ENCODE measurements at places on chromosomes 5 and 9.

GRCh38 chr9:69109152-69109551, 64.9 kb upstream of the TJP2 start:
- DNase-seq = no peak

DNA sequence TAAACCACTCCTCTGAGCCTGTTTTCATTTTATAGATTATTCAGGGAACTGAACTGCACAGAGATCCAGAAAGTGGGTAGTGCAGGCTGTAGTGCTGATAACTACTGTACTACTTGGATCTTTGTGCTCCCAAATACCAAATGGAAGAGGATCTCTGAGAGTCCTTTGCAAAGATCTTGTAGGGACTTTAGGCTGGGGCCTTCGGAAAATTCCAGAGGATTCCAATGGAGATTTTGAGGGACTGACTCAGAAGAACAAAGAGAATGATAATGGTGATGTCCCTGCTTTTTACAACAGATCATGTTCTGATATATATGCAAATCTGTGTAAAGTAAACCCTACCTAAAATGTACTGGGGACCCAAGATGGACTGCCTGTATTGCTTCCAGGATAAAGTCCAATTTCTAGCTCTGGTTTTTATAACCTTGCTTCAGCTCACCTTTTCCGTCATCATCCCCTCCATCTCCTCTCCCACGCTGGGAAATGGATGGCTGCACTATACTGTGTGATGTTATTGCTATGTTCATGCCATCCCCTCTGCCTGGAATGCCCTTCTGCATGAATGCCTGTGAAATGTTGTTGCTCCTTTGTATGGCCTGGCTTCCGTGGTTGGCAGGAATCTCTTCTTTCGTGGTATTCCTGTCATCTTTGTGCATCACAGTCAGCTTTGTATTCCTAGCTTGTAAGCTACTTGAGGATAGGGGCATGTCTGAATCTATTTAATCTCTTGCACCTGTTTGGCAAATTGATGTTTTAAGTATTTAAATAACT, 9.7 kb upstream of the PSMD5 start:
- no peak for DNase-seq

DNA sequence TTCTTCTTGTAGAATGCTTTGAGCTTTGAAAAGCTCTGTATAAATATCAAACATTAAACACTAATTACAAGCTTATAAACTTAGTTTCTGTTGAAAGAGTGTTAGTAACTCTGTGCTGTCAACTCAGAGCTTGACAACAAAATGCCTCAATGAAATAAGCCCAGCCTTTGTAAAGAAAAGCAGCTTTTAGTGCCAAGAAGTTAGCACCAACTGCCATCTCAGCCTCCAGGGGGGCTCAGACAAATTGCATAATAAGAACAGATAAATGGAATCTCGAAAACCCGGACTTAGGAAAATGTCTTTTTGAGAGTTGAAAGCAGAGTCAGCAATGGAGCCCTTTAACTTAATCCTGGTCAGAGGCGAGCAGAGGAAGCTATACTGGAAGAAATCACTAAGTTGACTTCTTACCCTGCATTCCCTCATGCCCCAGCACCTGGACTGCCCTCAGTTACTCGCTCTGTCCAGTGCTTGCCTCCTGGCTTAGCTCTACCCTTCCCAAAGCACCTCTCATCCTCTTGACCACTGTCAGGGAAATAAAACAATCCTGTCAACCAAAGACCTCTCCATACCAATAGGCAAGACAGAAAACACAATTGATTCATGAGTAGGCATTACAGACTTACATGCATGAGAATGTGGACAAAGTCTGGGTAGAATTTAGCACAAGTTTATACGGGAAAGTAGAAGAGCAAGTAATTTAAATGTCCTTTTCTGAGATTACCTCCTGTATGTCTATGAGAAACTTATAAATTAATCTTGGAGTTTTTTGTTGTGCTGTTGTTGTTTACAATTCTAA, 352.7 kb downstream of the ZNF608 start:
- DNase-seq = no peak

DNA sequence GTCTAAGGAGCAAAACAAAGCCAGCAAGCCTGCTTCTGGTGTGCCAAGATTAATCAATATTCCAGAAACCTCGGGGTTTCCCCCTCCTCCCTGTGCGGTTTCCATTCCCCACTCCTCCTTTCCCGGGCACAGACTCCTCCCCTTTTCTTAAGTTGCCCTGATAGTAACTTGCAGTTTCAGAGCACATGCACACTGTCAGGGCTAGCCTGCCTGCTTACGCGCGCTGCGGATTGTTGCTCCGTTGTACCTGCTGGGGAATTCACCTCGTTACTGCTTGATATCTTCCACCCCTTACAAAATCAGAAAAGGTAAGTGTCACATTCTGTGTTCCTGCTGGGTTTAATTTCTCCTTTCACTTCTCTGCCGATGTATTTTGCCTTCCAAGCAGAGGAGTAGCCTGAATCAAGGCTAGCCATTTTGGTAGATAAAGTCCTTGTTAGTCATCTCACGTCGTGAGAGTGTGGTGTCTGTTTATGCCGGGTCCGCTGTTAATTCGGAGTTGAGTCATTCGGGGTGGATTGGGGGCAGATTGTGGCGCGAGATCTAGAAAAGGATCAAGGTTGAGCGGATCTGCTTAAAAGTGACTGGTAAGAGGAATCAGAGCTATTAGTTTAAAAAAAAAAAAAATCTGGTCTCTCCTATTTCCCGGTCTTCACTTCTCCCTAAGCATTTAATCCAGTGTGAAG, at the start of gene SLC1A3:
SLC1A3 (plus strand) TSS at position 179 of the 686 bp plus-strand sequence. CDS start 1,818 bp downstream, outside the sequence.
- peak; percentile 41 for DNase-seq

DNA sequence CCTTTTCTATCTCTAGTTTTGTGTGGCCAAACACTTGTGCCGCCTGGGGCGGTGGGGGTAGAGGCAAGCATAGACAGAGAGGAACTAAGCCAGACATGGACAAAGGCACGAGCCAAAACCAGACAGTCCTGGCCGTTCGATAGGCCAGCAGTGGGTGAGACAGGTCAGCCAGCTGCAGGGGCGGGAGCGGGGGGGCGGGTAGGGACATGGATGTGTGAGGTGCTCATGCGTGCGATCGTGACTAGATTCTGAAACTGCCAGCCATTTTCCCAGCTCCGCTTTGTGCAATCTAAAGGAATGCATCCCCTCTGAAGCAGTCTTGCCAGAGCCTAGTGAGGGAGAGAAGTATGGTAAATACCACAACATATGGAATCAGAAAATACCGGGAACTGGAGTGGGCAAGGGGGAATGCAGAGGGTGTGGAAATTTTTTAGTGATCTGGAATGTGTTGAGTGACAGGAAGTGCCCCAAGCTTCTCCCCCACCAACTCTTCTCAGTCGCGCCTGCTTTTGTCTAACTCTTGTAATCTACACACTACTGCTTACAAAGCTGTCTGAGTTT, 111.9 kb downstream of the NR6A1 start:
- DNase-seq = peak; percentile 38

GRCh38 chr5:115816226-115817081, at the start of gene CDO1:
CDO1 (minus strand) TSS chr5:115816659; CDS start chr5:115816397, 262 bp downstream.
- DNase-seq = no peak

DNA sequence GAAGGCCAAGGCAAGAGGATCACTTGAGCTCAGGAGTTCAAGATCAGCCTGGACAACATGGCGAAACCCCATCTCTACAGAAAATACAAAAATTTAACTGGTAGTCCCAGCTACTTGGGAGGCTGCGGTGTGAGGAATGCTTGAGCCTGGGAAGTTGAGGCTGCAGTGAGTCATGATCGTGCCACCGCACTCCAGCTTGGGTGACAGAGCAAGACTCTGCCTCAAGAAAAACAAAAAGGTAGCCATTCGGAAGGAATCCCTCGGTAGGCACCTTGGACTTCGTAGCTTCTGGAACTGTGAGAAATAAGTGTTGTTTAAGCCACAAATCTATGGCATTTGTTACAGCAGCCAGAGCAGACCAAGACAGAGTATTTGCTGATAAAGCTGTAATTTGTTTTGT, 174.2 kb downstream of the DCP2 start:
- no peak for DNase-seq

GRCh38 chr5:96729156-96729555, 67.0 kb downstream of the CAST start:
- DNase-seq = no peak

DNA sequence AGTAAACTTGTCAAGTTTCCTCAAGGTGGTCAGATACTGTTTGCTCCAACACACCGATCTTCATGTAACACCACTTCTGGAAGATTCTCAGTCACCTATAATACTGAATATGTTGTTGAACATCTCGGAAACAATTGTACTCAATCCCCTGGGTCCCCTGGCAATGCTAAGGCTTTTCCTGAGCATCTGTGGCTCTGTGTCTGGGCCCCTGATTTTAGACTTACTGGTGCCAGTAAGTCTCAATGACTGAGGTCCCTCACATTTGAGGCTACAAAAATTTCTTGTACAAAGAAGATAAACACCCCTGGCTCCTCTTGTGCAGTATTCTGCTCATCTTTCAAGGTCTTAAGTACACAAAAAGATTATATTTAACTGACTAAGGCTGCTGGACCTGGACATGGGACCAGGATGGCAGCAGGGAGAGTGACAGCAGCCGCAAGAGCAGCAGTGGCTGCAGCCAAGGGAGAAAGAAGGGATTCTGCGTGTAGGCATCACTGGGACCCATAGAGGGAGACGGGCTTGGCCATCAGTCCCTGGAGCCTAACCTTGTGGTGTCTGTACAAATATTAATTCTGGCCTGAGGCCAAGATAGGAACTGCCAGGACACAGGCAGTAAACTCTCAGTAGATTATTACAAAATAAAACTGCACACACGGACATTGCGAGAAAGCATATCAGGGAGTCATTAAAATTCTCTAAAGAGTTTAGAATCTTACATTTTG, 49.0 kb upstream of the TNPO1 start:
- no peak for DNase-seq

GRCh38 chr9:3931058-3931457, 368.8 kb downstream of the GLIS3 start:
- DNase-seq = no peak

DNA sequence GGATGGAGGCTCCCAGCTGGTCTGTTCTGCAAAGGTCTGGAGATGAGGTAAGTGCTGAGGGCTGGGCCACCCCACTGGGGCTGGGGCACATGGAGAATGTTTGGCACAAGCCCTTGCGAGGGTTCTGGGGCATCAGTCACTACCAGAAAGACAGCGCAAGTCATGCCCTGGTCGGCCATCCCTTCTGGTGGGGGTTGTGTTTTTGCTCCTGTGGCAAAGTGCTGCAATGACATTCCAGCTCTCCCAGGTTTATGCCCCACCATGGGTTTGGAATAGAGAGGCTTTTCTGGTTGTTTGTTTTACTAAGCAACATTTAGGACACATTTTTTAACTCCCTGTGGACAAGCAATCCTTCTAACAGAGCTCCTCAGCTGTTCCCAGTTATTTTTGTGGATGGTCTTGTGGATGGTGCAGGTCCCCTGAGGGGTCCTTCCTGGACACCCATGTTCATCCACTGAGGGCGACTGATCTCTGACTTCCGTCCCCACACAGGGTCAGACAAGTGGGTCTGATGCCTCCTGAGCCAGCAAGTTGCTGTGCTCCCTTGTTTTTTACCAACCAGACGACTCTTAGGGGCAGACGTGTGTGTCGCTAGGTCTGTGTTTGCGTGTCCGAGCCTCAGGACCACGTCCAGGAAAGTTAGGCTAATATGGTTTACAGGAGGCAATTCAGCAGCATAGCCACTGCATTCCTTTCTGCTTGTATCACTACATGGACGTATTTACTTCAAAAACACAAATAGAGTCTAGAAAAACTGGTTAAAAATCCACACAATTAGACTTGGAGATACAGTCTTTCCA, 64.9 kb upstream of the ECM2 start:
- DNase-seq = no peak

- DNase-seq = no peak
Measured at GRCh38 chr5:109506556-109506955, 96.8 kb upstream of the PJA2 start.

DNA sequence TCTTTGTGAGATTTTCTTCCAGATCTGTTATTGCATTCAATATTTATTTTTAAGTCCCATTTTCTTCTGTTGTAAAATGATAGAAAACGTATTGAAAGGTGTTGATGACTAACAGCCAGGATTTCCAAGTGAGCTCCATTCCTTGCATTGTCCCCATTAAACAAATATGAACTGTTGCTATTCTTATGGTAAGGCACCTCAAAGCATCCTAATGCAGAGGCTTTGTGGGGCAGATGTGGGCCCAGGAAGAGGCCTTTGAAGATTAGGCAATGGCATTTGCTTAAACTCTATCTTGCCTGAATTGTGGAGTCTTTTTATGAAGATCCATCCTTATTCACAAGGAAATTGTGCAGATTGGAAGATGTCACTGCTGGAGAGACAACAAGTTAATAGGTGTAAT, 38.9 kb downstream of the NTRK2 start:
- DNase-seq = no peak

GRCh38 chr5:168174376-168174775, 117.1 kb upstream of the WWC1 start:
- no peak for DNase-seq

GRCh38 chr5:57470339-57470738, 12.3 kb downstream of the ACTBL2 start:
- DNase-seq = no peak

- no peak for DNase-seq
Measured at GRCh38 chr5:94544031-94544650, 74.3 kb downstream of the KIAA0825 start.

DNA sequence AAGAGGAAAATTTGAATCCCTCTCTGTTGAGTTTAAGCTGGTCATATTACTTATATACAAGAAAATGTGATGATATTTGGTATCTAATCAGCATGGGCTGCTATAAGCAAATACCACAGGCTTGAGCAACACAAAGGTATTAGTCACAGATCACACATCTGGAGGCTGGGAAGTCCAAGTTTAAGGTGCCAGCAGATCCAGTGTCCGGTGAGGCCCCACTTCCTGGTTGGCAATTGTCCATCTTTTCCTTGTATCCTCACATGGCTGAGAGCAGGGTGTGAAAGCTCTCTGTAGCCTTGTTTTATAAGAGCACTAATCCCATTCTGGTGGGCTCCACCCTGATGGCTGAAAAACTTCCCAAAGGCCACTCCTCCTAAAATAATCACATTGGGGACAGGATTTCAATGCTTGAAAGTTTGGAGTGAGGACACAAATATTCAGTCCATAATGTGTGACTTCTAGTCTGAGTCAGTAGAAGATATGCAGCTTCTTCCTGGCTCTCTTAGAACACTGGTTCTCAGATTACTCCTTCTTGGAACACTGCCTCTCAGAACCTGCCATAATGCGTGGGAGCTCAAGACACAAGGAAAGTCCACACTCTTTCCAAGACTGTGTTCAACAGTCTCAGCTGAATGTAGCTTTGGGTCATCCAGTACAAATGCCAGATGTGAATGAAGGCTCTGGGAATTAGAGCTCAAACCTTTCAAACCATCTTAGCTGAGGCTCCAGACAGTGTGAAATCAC, 124.1 kb downstream of the PRDM9 start:
- DNase-seq = no peak

DNA sequence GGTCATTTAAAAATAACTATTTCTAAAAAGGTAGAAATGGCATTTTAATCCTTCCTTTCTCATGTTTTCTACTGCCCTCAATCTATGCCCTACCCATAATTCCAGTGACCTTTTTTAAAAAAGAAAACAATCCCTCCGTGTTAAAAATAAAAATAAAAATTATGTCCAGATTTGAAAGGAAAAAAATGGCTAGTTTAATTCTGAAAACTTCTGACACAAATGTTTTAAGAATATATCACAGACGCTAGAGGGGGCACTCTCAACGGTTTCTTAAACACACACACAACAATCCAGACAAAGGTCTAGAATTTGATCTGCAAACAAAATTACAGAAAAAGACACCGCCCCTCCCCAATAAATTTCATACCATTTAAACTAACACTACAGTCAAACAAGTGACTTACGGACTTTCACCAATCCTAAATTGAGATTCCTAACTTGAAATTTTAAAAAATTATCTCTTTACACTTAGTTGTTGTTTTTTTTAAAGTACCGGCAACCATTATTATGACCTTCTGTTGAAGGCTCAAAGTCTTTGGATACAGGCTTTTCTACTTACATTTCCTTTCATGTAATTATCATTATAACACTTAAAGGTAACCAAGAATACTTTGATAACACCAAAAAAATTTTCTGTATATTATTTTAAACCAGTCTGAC, 38.2 kb downstream of the CLINT1 start:
- DNase-seq = no peak

Data from omental fat pad (tissue), 4 donors.